ENCODE measurements at places on chromosomes 4 and X.

DNA sequence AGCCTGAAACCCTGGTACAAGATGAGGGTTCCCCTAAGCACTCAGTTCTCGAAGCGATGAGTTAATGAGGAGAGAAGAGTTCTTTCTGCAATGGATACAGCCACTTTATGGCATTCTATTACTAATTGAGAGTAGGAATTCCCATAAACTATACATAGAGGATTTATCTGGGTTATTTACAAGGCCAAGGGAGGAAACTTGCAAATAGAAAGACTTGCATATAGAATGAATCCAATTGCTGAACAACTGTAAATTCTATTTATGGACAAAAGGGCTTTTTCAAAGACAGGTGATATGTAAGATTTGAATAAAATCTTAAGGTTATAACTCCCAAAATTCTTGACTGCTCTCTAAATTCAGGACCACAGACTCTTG, 182.2 kb downstream of the PPARGC1A start:
- DNase-seq, result no peak

DNA sequence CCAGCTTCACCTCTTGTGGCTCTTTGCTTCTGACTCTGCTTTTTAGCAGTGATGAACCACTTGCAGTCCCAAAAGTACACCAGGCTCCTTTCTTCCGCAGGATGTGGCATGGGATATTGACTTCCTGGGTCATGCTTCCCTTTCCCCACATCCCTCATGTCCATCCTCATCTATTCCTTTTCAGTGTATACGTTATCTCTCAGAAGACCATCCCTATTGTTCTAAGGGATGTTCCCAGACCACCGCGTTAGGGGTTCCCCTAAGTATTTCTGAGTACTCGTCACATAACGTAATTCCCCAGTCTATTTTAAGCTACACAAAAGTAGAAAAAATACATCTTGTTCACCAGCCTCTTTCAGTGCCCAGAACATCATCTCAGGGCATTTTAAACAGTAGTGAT, 71.1 kb upstream of the NLGN4X start:
- no peak for DNase-seq

- no peak for DNase-seq
These were observed 36.3 kb downstream of the IL21 start for GRCh38 chr4:122584519-122584918.

GRCh38 chr4:68250151-68250930, 4.8 kb upstream of the TMPRSS11B start:
- no peak for DNase-seq

- DNase-seq, result no peak
These were observed 49.7 kb downstream of the SAT1 start for GRCh38 chrX:23832721-23833120.

DNA sequence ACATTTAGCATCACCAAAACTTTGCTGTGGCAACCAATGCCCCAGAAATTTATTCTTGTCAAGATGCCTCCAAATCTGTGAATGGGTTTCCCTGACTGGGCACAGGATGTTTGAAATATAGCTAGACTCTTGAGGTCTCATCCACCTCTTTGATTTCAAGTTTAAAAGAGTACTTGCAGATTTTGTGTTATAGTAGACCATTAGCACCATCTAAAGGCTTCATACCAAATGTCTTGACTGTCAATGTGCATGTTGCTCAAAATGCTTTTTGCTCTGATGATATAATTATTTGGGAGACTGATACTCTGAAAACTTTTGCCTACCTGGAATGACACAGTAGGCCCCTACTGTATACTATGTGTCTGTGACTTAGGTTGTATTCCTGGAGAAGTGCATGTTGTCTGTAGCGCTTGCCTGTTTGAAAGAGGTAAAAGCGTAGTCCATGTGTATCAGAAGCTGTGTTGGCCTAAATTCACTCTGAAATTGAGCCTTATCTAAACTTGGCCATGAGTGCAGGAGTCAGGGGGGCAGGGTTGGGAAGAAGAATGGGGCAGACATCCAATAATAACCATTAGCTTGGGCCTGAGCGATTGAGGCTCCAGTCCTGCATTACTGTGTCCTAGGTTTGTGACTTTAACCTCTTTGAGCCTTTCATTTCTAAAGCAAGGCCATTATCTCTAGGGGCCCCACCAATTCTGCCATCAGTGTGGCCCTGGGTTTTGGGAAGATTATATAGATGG, 33.8 kb downstream of the NDP start:
- peak; percentile 17 for DNase-seq

DNA sequence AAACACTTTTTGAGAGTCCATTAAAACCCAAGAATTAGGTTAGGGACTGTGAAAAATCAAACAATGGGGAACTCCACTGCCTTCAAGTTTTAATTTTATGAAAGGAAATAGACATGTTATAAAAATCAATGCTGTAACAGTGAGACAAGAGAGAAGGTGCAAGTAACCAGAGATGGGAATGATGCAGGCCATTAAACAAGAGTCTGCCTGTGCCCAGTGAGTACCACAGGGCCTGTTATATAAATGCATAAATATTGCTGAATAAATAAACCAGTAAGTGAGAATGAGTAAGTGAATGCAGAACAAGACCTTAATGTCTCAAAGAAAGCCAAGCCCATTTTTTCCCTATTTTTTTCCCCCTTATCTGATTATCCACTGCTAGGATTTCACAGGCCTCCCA, 53.3 kb upstream of the BMP2K start:
- DNase-seq, result no peak

DNA sequence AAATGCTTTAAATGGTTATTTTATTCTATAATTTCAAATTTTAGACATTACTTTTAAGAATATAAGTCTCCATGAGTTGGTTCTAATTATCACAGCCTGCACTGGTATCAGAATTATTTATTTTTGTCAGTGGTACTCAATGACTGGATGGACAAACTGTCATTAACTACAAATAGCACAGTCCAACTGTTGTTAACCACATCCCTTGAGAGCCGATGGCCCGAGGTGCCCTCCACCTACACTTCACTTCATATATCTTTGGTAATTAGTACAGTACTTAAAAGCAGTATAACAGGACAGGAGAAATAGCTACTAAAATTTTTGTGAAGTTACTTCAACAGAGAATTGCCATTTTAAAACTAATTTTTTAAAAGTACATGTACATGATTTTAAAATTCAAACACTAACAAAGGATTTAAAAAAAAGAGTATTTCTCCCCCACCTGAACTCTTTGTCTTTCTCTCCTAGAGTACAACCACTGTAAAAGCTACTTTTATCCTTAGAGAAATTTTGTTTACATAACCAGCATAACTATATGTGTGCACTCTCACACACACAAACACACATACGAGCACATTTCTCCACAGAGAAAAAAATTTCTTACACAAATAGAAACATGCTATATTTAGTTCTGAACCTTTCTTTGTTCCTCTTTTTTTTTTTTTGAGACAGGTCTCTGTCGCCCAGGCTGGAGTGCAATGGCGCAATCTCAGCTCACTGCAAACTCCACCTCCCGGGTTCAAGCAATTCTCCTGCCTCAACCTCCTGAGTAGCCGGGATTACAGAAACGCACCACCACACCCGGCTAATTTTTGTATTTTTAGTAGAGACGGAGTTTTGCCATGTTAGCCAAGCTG, 6.5 kb downstream of the TIFA start:
- no peak for DNase-seq

- DNase-seq, result no peak
These were observed 278.3 kb downstream of the TECRL start for GRCh38 chr4:64130907-64131306.

GRCh38 chr4:64520421-64520820, 111.2 kb upstream of the TECRL start:
- no peak for DNase-seq

DNA sequence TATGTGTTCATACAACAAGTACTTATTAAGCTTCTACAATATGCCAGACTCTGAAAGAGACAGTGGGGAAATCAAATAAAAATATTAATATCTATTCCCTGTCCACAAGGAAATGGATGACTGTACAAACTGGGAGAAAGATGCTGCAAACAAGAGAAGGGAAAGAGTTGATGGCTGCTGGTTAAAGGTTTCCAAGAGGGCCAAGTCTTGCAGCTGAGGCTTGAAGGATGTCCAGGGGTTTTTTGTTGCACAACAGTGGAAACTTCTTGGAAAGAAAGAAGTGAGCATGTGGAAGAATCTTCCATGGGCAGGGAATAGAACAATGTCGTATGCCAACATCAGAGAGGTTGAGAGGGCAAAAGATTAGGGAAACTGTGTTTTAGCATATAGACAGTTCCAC, 95.8 kb downstream of the MID1 start:
- no peak for DNase-seq

DNA sequence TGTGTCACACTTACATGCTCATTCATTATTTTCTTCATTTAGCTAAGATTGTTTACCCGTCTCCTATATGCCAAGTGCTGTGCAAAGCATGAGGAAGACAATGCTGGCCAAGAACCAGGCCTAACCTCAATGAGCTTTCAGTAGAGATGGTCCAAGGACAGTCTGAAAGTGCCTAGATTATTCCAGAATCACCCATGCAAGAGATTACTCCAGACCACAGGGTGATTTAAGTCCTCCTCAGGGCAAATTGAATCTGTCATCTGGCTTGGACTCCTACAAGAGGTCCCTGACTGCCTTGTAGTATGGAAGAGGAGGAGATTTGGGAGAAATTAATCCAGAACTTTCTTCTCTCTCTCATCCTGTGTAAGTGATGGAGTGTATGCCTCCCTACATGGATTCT, 99.4 kb upstream of the NDP start:
- no peak for DNase-seq

DNA sequence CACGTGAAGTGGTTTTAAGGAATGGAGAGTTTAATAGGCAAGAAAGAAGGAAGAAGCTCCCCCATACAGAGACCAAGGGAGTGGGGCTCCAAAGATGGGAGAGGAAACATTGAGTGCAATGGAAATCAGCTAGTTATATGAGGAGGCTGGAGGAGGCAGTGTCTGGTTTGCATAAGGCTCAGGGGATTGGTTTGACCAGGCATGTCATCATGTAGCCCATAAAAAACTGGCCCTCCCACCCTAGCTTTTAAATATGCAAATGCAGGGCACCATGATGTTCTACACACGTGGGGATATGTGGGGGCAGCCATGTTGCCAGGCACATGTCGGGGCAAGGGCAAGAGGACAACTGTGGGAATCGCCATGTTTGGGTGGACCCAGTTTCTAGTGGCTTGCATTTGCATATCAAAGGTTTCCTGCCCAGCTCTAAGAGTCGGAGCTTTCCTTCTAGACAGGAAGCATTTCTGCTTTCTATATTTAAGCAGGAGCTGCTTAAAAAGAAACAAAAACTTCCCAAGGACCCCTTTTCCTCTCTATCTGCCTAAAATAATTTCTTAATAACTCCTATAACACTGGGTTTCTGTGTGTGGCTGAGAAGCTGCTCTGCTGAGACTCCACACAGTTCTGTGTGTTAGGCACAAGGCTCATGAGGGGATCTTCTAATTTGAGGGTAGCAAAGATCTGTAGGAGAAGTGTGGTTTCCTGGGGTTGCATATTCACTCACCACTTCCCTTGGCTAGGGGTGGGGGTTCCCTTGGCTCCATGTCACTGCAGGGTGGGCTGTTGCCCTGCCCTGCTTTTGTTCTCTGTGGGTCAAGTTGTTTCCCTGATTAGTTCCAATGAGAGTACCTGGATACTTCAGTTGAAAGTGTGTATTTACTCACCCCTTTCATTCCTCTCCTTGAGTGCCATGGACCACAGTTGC, 113.5 kb downstream of the VSIG4 start:
- peak; percentile 4 for DNase-seq

GRCh38 chrX:73214426-73215094, at the start of gene NAP1L2:
Gene NAP1L2, minus strand, starts transcription at chrX:73214851. Its CDS starts 359 bp downstream, at chrX:73214492.
- DNase-seq, result no peak

- no peak for DNase-seq
These were observed 34.5 kb upstream of the DDIT4L start for GRCh38 chr4:100224721-100225120.

- no peak for DNase-seq
These were observed 307.2 kb upstream of the NR3C2 start for GRCh38 chr4:148749403-148749802.

- no peak for DNase-seq
These were observed 108.2 kb downstream of the PCDH7 start for GRCh38 chr4:30828264-30828926.

- DNase-seq, result no peak
These were observed 15.7 kb downstream of the HELT start for GRCh38 chr4:185033950-185034349.

GRCh38 chr4:83171436-83172039, 57.0 kb upstream of the PLAC8 start:
- no peak for DNase-seq

DNA sequence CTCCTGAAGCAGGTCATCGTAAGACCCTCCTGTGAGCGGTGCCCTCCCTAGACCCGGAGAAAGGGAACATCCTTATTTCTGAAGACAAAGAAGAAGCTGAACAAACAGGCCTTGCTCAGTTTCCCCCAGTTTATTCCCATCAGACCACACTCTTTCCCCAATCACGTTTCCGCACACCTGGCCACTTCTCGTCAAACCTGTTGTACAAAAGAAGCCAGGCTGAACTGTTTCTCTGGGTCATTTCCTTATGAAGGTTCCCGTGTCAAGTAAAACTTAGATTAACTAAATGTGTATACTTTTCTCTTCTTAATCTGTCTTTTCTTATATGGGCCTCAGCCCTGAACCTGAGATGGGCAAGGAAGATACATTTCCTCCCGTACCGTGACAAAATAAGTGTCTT, 111.6 kb upstream of the ENPP6 start:
- no peak for DNase-seq

DNA sequence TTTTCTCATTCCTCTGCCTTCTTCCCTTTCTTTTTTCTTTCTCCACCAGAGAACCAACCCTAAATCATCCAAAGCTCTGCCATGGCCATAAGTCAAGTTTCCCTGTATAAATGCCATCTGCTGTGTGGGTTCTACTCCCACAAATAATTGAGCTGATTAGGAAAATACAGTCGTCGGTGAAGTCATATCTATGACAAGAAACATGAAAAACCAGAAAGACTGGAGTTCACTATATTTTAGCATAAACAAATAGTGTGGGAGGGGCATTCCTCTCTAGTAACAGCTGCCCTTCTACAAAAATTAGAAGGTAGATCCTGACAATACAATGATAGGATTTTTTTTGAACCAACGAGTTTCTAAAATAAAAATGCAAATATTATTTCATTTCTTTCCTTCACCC, 48.8 kb downstream of the SPOCK3 start:
- DNase-seq, result no peak

- DNase-seq, result no peak
These were observed 203.2 kb upstream of the HHIP start for GRCh38 chr4:144442713-144443112.

DNA sequence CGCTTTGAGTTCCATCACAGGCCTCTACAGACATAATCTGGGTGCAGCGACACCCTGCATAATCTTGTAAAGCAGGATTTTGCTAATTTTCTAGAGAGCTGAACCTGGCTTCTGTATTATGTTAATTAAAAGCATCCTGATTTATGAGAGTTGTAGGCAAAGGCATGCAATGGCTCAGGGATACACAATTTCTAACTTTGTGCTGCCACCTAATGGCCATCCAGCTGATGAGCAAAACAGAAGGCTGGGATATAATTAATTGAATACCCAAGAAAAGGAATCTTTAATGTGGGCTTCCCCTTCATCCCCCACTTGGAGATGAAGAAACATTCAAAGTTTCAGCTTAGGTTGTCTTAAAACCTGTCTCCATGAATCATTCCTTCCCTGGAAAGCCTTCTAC, 78.1 kb downstream of the BMP15 start:
- peak; percentile 28 for DNase-seq

- DNase-seq, result no peak
These were observed 87.6 kb downstream of the LIMCH1 start for GRCh38 chr4:41625531-41625930.
